ENCODE measurements at places on chromosomes 2 and 18. TPM values are rescaled to one million over a fixed set of nuclear protein-coding genes. Genes with fewer than 3 reads are reported as not detected.

GRCh38 chr2:25125976-25126375 is 42.4 kb downstream of the POMC start:
- DNase-seq: no peak

DNA sequence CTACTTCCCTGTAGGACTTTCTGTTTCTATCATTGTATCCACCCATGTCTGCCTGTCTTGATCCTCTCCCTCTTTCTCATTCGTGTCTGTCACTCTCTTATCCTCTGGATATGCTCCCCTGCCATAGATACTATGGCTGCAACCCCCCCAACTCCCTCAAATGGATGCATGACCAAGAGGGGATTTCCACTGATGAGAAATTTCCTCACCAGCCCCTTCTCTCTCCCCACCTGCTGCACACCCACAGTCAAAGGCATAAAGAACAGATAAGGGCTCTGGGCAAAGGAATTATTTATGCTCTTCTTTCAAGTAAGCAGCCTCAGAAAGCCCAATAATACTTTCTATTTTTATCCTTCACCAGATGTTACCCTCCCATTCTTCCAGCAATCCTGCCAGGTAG is 121.3 kb downstream of the FOXI3 start:
- no peak for DNase-seq

DNA sequence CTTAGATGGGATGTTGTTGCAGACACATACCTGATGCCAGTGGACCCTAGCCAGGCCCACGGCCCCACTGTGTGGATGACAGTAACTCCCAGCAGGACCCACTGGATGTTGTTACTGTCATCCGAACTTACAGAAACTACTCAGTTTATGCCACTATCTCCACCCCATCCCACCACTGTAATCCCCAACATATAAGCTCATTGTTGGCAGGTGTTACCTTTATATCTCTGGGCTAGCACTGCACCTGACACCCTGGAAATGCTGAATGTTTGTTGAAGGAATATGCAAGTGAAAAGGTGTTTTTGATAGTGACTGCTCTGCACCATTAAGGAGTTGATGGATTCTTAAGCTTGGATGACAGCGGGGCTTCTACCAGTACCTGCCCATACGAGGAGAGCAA is 133.5 kb upstream of the ASB18 start:
- DNase-seq: no peak

DNA sequence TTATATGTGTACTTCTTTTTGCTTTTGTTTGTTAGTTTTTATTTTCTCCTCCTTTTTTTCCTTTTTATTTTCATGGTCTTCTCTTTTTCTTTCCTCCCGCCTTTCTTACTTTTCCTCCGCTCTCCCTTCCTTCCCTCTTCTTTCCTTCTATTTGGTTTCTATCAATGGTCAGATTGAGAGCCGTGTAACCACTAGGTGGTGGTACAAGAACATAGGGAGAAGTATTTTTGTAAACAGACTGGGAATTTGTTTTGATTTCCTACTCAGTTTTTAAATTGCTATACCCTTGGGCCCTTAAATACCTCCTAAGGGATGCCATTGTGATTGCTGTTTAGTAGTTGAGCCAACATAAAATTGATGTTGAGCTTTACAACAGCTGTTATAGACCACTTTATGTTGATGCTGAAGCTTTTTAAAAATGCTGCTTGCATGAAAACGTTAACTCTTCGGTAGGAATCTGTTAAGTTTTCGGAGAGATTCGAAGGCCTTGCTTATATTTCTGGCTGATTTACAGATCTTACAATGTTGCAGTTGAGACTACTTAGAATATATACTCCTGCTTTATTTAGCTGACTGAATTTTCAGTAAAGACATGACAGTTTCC is 124.2 kb downstream of the UBE2E3 start:
- DNase-seq: no peak

DNA sequence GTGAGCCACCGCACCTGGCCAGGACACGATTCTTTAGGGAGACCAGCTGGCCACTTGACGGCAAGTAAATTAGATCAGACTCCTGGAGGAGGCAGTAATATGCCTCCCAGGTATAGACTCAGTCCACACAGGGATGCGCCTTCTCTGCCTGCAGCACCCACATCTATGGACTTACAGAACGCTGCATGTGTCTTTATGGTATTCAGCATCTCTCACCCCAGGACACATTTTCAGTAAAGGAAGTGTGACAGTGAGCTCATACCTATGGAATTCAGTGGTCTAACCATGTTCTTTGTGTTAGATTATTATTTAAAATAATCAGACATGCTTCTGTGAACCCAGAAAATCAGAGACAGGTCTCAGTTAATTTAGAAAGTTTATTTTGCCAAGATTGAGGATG is 5.9 kb upstream of the NARS1 start:
- no peak for DNase-seq

GRCh38 chr2:8454797-8455196 is 227.1 kb upstream of the ID2 start:
- no peak for DNase-seq

- DNase-seq: no peak
These were observed 953 bp upstream of the HNRNPA3 start for GRCh38 chr2:177211576-177212105.

DNA sequence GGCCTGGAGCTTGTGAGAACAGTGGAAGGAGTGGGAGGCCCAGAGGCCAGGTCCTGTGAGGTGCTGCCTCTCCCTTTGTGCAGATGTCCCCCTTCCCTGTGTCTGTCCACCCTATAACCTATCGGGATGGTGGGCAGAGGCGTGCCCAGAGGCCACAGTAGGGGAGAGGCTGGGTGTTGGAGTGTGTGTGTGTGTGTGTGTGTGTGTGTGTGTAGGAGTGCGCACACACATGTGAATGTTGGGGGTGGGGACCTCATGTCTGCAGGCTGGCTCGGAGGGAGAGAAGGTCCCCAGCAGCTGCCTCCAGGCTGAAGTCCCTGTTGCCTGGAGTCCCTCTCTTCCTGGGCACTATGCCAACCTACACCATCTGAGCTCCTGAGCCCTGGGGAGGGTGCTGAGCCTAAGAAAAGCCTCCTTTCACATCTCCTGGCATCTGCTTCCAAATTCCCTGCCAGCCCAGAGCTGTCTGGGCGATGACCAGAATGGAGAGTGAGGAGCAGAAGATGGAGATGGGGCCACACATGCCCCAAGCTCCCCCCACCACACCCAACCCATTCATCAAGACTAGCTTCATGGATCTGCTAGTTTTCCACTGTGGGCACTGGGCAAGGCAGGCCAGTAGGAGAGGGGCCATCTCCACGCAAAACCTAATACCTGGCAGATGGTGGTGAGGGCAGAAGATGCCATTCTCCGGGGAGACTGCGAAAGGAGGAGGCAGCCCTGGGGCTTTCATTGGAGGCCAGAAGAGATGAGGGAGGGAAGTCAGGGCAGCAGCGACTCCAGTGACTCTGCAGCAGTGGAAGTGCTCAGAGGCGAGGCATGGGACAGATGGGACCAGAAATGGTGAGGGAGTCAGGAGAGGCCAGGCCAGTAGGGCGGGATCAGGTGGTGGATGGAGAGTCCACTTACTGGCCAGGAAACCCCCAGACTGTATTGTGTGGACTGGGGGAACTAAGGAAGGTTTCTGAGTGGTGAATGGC is 20.3 kb downstream of the KCNK3 start:
- no peak for DNase-seq

The G6PC2 gene
- 0.35 TPM for total RNA-seq

The CCDC85A gene
- total RNA-seq: 7.6 TPM

The POTEC gene
- total RNA-seq: not detected

The CHRNG gene
- total RNA-seq: not detected

The CERKL gene
- not detected for total RNA-seq
